ENCODE measurements at places on chromosomes 5 and 9. TPM values are rescaled to one million over a fixed set of nuclear protein-coding genes. Genes with fewer than 3 reads are reported as not detected.
A peak's percentile ranks its signal among the peaks of the same experiment; 100 is the strongest.

The ADGRV1 gene
- polyA plus RNA-seq: 12.3 TPM

The TMEM167A gene
- polyA plus RNA-seq: 135 TPM

The GARIN3 gene
- polyA plus RNA-seq: not detected

The SEMA6A gene
- polyA plus RNA-seq: 51.7 TPM

The HAVCR2 gene
- 11.6 TPM for polyA plus RNA-seq

The RASGRF2 gene
- 1.5 TPM for polyA plus RNA-seq

The DOCK2 gene
- 4.0 TPM for polyA plus RNA-seq

The HMGXB3 gene
- 26.3 TPM for polyA plus RNA-seq

The C1QTNF3 gene
- 54.3 TPM for polyA plus RNA-seq

DNA sequence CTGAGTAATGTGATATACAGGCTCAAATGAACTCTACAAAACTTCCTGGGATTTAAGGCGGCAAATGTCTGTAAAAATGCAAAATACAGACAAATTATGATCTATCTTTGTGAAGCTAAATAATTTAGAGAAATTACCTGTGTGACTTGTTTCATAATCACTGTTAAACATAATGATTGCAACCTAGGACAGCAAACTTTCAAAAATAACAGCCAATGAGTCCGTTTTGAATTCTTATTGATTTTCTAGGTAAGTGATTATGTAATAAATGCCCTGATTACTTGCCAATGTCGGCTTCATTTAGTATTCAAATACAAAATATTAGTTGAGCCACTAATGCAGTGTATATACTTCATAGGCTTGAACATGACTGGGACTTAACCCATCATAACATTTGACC, 238.2 kb upstream of the DAB2 start:
- DNase-seq: no peak

DNA sequence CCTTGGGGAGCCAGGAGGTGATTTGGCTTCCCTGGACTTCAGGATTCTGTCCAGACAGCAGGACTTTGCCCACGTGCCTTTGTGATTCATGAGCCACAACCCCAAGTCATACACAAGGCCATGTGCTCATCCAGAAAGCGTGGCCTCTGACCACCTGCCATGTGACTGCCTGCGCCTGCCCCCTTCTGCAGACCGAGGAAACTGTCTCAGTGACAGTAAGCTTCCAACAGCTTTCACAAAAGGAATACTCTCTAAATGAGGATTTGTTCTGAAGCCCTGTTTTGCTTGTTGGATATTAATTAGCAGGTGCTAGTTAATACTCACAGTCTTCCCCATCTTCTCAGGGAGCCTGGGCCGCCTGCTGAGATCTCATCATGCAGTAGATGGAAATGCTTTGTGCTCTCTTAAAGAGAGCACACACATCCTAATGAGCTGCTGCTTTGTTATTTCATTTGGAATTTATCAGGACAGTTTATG, 36.9 kb upstream of the ANGPTL2 start:
- peak; percentile 16 for DNase-seq

DNA sequence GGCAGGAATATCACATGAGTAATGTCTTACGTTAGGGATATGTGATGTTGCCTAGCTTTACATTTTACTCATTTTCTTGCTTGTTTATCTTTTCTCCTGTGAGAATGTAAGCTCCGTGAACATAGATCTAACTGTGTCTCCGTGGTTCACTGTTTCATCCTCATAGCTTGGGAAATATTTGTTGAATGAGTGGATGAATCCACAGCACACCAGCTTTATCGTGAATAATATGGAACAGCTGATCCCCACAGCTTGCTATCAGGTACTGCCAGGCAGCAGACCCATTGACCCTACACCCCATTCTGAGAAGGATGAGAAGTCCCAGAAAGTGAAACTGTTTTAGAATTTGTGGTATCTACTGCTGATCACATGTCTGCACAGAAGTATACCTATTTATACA, 106.8 kb upstream of the FBN2 start:
- no peak for DNase-seq

DNA sequence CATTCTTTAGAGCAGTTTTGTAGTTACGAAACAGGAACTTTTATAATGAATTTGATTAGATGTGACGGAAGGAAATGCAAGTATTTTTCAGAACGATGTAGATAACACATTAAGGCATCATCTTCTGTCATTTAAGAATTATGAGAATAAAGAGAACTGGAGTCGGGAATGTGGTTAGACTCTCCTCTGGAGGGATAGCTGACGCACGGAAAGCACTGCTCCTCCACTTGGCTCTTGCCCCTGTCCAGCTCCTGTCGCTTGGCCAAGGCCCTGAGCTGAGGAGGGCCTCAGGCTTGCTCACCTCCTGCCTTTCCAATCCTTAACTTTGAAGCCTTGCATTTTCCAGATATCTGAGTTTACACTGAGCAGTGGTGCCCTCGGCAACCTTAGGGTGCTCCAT, 60.5 kb downstream of the MAP1B start:
- no peak for DNase-seq

DNA sequence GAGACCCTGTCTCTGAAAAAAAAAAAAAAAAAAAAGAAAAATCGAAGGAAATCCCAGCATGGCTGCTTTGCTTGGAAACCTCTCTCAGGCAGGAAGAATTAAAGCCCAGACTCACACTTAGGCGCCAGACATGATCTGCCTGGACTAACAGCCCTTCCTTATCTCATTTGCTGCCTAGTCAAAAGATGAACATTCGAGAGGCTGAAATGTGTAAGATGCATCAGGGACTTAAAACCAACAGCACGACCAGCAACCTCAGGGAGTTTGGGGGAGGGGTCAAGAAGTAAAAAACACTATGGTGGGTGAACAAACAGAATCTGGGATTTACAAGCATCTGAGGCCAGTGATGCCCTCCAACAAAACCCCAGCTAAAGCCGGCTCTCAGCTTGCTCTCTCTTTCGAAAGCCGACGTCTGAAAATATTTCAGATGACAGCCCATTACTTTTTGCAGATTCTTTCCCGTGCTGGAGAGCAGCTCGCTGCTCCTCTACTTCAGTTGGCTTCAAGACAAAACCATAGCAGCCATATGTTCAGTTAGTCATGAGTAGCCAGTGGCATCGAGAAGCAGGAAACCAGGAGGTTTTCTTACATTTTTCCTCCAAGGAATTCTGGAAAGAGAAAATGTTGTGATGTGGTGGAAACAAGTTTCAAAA, 249.9 kb downstream of the MARCHF11 start:
- DNase-seq: no peak

- peak; percentile 5 for DNase-seq
Observed at GRCh38 chr9:6272229-6272598, 56.0 kb upstream of the TPD52L3 start.

DNA sequence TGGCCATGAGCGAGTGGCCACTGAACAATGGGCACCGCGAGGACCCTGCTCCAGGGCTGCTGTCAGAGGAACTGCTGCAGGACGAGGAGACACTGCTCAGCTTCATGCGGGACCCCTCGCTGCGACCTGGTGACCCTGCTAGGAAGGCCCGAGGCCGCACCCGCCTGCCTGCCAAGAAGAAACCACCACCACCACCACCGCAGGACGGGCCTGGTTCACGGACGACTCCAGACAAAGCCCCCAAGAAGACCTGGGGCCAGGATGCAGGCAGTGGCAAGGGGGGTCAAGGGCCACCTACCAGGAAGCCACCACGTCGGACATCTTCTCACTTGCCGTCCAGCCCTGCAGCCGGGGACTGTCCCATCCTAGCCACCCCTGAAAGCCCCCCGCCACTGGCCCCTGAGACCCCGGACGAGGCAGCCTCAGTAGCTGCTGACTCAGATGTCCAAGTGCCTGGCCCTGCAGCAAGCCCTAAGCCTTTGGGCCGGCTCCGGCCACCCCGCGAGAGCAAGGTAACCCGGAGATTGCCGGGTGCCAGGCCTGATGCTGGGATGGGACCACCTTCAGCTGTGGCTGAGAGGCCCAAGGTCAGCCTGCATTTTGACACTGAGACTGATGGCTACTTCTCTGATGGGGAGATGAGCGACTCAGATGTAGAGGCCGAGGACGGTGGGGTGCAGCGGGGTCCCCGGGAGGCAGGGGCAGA, 53.3 kb downstream of the JADE2 start:
- DNase-seq: no peak

DNA sequence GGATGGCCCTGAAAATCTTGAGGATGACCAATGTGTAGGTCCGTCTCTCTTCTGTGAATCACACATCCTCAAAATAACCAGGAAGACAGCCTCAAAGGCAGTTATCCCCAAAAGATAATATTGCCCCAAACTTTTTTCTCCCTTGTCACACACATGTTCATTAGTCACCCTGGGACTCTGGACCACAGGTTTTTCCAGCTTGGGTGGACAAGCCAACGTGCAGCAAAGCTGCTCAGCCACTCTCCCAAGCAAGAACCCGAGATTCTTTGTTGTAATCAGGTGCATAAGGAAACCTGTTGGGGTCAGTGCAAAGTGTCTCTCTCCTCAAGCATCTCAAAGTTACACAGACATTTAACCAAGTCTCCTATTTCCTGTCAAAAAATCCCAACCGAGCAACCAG, 196.6 kb downstream of the GNA14 start:
- DNase-seq: no peak

DNA sequence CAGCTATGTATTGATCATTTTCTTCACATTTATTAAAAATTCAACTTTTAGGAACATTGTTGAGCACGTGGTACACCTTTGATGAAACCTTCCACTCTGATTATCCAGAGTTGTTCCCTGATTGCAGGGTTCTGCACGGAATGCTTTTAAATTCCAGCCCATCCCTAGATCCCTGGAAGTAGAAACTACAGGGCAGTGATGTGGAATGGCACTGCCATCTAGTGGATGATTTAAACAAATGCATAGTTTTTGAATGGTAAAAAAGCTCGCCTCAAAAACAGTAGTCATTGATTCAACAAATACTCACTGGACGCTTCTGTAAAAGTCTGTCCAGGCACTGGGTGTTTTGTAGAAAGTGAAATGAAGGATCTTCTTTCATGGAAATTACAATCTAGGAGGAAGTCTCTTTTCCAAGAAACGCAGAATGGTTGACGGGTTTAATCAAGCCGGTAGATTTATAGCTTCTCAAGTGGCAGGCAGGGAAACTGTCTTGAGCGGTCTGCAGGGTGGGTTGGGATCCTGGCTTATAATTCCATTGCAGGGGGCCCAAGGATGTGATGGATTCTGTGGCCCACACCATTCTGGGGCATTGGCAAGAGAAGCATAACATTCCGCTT, 118.4 kb downstream of the ARHGAP26 start:
- no peak for DNase-seq

DNA sequence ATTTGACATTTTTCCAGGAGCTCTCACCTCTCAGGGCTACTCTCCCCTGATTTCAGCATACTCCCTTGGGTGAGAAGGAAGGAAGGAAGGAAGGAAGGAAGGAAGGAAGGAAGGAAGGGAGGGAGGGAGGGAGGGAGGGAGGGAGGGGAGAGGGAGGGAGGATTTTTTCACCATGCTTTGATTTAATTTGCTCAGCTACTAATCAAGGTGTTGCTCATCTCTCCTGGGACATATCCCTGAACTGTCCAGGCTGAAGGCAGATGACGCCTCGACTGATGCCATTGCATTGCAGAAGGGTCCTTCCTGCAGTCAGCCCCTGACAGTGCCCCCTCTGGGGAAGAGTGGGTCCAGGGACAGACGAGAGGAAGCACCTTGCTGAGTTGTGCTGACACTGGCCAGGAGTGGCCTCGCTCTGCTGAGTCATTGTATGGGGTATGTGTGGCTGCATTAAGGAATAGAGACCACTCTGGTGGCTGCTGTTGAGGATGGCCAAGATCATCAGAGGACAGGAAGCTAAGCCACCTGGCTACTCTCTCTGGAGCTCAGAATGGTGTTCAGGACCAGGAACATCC, 43.6 kb upstream of the CRB2 start:
- DNase-seq: no peak

DNA sequence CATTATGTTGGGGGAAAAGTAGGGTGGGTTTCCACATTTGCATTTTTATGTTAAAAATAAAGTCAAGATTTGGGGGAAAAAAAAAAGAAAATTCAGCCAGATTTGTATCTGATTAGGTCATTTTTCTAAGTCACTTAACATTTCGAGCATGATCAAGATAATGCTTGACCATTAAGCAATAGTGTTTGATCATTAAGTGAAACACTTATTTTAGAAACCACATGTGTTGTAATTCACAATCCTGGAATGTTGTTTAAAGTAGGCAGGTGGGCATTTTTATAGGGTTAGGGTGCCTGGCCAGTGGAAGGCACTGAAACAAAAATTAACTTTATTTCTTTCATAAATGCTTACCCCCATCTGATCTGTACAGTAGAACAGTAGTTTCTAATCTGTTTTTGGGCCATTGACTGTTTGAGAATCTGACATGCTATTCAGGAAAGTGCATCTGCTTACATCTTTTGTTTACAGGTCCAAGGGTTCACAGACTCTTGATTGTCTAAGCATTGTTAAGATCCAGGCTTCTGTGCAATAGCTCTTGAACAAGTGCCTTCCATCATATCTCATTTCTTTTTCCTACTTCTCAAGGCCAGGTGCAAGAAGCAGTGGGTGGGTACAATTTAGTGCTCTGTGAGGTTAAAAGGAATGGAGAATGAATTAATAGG, 9.1 kb downstream of the ZCCHC9 start:
- no peak for DNase-seq

DNA sequence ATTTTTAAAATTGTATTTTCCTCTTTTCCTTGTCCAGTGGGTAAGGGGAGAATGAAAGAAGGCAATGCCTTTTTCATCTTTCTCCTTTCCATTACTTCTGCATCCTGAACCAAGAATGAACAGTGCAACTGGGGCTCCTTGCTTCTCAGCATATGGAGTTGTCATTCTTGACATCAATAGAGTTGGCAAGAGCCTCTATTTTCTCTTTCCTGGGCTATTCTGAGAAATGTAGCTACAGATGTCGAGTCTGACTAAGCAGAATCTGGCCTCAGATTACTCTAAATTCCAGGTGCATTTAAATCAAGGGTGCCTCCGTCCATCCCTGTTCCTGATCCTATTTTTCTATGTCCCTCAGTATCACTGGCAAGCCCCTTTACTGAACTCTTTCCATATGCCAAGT, 244.8 kb downstream of the GLIS3 start:
- no peak for DNase-seq

DNA sequence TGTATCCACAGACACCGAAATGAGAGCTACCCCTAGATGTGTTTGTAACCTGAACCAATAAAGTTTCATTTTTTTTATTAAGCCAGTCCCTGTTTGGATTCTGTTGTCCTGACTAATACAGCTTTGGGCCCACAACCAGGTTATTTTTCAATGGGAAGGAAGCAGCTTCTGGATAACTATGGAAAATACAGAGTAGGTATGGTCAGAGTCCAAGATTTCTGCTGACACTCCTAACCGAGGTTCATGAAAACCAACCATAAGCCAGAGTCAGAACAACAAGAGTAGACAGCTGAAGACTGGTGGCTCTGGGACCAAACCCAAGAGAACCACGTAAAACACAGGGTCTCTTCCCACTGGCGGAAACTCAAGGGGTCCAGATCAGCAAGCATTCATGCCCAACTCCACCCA, 10.8 kb downstream of the KLF9 start:
- no peak for DNase-seq

DNA sequence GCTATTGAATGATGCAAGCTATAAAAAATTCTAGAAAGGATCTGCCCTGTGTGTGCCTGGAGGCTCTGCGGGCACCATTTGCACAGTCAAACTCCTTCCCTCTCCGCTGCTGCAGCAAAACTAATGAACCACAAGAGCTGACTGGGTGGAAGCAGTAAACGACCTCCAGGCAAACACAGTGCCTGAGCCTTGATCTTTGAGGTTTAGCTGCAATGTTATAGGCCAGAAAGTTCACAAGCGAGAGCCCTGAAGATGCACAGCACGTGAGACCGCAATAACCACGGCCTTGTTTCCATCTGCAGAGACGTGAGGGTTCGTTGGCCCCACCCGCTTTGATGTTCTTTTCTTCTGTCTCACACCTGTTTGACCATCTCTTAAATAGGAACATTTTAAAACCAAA, 69.2 kb upstream of the S1PR3 start:
- no peak for DNase-seq

Data from right renal pelvis (tissue), 4 donors.